ENCODE measurements at places on chromosomes 1 and 21. TPM values are rescaled to one million over a fixed set of nuclear protein-coding genes. Genes with fewer than 3 reads are reported as not detected.

The CDC42SE1 gene
- total RNA-seq: 27.1 TPM

The KRTAP19-3 gene
- total RNA-seq: not detected

The TTF2 gene
- 3.9 TPM for total RNA-seq

The BCAN gene
- not detected for total RNA-seq

The LIN28A gene
- total RNA-seq: not detected

The EVA1C gene
- total RNA-seq: 5.2 TPM

The GJA9 gene
- not detected for total RNA-seq

The LRRC53 gene
- total RNA-seq: not detected

The NUCKS1 gene
- 91.1 TPM for total RNA-seq

The GREM2 gene
- total RNA-seq: 11.6 TPM

The RPTN gene
- not detected for total RNA-seq

The COL9A2 gene
- 0.48 TPM for total RNA-seq

The MEGF6 gene
- total RNA-seq: 8.4 TPM

The CD1B gene
- not detected for total RNA-seq

The TFF2 gene
- 0.42 TPM for total RNA-seq

The SPRR4 gene
- not detected for total RNA-seq

The FCAMR gene
- total RNA-seq: 1.8 TPM

The NPR1 gene
- total RNA-seq: 5.0 TPM

The ADGRB2 gene
- not detected for total RNA-seq

The LCE2B gene
- total RNA-seq: not detected

The GPR25 gene
- not detected for total RNA-seq

The LCE3E gene
- not detected for total RNA-seq

The CLCA1 gene
- total RNA-seq: not detected

The APCS gene
- total RNA-seq: 1,977 TPM

The TRPM2 gene
- total RNA-seq: 2.0 TPM

The SDHC gene
- total RNA-seq: 243 TPM

The HPDL gene
- total RNA-seq: 0.25 TPM

The MYCL gene
- total RNA-seq: 12.3 TPM

The SPRR2E gene
- not detected for total RNA-seq

The GBP5 gene
- total RNA-seq: 3.4 TPM

The PYHIN1 gene
- total RNA-seq: 2.2 TPM

The BSND gene
- total RNA-seq: not detected

The ETS2 gene
- total RNA-seq: 252 TPM

The AMPD2 gene
- 34.6 TPM for total RNA-seq

The SPATA45 gene
- not detected for total RNA-seq

The PIGC gene
- total RNA-seq: 8.4 TPM

The ICOSLG gene
- 1.6 TPM for total RNA-seq

The RGS8 gene
- total RNA-seq: not detected

The PCSK9 gene
- total RNA-seq: 37.5 TPM

The RBBP5 gene
- total RNA-seq: 9.3 TPM

The SPRR2A gene
- total RNA-seq: not detected

The DMRTA2 gene
- not detected for total RNA-seq

The FMOD gene
- total RNA-seq: 9.0 TPM

The NIPAL3 gene
- 6.4 TPM for total RNA-seq

The ARHGEF16 gene
- 2.1 TPM for total RNA-seq

The NBPF12 gene
- total RNA-seq: 5.1 TPM

The OPTC gene
- not detected for total RNA-seq

The AMIGO1 gene
- 3.9 TPM for total RNA-seq

The SLC35F3 gene
- not detected for total RNA-seq

The S100A14 gene
- 3.9 TPM for total RNA-seq

The ITLN1 gene
- total RNA-seq: 5.1 TPM

The CHRM3 gene
- under 0.01 TPM for total RNA-seq

The FCRL4 gene
- not detected for total RNA-seq

The MEAF6 gene
- 33.4 TPM for total RNA-seq

All from right lobe of liver (tissue), 6 donors.